ENCODE measurements at places on chromosomes 1 and 21. TPM values are rescaled to one million over a fixed set of nuclear protein-coding genes. Genes with fewer than 3 reads are reported as not detected.

HMGN1 gene
- 132 TPM for total RNA-seq

DFFB gene
- total RNA-seq, result 15.7 TPM

GRCh38 chr1:3762151-3762872, 10.1 kb downstream of the CCDC27 start:
- DNase-seq, result peak; percentile 72

- DNase-seq, result peak; percentile 69
Observed at GRCh38 chr1:36304521-36304920, 1.6 kb upstream of the SH3D21 start.

TAS1R1 gene
- 0.11 TPM for total RNA-seq

RGS16 gene
- 14.0 TPM for total RNA-seq

DNA sequence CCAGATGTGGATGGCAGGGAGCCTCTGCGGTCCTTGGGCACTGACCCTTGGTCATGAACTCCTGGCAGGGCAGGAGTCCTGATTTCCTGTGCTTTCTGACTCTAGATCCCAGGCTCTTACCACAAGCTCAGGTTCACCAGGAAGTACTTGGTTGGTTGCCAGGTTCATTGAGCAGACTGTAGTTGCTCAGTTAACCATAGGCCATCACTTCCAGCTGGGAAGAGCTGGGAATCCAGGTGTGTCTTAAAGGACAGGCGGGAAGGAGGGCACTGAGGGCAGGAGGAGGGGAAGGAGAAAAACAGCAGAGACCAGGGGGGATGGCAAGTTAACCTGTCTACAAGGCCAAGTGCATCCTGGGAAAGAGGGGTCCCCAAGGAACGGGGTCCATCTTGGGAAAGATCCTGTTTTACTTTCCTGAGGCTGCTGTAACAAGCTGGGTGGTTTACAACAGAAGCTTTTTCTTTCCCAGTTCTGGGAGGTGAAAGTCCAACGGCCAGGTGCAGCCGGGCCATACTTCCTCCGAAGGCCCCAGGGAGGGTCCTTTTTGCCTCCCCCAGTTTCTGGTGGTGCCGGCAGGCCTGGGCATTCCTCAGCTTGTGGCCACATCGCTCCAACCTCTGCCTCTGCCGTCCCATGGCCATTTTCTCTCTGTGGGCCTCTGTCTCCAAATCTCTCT, 11.6 kb downstream of the KCNAB2 start:
- DNase-seq, result no peak

DNA sequence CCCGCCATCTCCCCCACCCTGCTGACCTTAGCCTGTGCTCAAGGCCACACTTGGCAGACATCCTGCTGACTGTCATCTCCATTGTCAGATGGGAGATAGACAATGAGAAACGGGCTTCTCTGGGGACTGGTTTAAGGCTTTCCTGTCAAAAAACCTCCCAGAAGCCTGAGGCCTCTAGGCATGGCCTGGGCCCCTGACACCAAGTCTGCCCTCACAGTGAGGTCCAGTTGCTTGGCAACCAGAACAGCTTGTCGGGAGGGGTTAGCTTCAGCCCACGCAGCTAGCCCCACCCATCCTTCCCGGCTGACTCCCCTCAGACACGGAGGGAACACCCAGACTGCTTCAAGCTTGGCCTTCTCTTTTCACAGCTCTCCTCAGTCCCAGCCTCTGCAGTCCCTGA, 11.0 kb downstream of the PLEKHA6 start:
- DNase-seq, result peak; percentile 55

GRCh38 chr1:61887076-61887867, 145.0 kb downstream of the PATJ start:
- DNase-seq, result peak; percentile 44

GRCh38 chr1:58432851-58433668, 113.5 kb downstream of the OMA1 start:
- no peak for DNase-seq

OR2L5 gene
- not detected for total RNA-seq

GRCh38 chr1:225767634-225768540, 9.7 kb upstream of the SRP9 start:
- peak; percentile 47 for DNase-seq

DNA sequence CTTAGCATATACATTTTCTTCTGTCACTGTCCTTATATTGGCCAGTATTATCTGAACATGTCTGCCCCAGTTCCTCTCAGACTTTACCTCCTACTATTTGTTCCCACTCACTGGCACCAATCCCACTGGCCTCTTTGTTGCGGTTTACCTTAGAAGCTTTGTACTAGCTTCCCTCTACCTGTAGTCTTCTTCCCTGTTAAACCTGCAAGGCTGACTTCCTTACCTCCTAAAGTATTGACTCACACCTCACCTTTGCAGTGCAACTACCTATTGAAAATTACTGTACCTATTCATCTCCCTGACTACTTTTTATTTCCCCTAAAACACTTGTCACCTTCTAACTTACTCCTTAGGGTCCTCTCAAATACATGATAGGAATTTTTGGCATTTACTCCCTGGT, 111.1 kb downstream of the CLEC20A start:
- no peak for DNase-seq

- DNase-seq, result no peak
Observed at GRCh38 chr1:52911541-52911940, 10.0 kb downstream of the ECHDC2 start.

DNA sequence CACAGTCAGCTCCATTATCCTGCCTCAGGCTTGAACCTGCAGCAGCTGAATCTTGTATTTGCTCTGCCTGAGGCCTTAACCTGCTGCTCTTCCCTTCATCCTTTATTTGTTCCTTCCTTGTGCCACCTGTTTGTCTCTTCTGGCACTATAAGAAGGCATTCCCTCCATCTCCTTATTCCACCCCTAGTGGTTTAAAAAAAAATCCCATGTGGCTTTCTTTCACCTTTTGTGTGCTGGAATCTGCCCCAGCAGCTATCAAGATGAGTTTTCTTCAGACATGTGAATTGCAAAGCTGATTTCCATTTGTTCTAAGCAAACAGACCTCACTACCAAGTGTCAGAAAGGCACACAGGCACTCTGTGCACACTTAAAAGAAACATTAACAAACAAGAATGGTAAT, 294.6 kb downstream of the TTLL7 start:
- DNase-seq, result no peak

- DNase-seq, result no peak
Observed at GRCh38 chr1:73914951-73915350, 283.0 kb downstream of the LRRIQ3 start.
